H4 (cell line): ENCODE measurements at places on chromosomes 5 and 9.

DNA sequence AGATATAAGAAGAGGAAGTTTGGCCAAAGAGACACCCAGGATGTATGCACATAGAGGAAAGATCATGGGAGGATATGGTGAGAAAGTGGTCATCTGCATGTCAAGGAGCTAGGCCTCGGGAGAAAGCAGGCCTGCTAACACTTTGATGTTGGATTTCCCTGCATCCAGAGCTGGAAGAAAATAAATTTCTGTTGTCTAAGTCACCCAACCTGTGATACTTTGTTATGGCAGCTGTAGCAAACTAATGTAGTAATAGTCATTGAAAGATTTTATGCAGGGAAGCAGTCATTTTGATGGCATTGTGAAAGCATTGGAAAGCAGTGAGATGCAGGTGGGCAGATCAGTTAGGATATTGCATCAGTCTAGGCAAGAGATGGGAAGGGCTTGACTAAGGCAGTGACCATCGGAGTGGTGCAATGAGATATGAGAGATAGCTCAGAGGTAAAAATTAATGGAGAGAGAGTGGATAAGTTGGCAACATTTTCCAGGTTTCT, 24.5 kb upstream of the FOCAD start:
- no peak for DNase-seq

GRCh38 chr5:122436615-122437014, 124.6 kb downstream of the SNCAIP start:
- no peak for DNase-seq

- DNase-seq, result no peak
Observed at GRCh38 chr9:108056805-108057386, 567.3 kb upstream of the KLF4 start.

DNA sequence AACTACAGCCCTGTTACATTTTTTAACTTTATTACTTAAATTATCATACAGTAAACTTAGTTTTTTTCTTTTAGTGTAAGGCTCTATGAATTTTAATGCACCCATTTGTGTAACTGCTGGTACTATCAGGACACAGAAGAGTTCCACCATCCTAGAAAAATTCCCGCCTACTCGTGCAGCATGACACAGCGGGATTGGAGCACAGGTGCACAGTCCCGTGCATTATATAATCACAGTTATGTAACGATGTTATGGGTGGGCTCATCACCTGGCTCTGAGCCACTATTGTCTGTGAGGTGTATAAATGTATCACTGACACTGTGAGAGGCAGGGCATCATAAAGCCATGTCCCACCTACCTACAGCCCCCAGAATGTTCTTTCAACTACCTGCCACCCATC, 80.7 kb downstream of the DRD1 start:
- no peak for DNase-seq

DNA sequence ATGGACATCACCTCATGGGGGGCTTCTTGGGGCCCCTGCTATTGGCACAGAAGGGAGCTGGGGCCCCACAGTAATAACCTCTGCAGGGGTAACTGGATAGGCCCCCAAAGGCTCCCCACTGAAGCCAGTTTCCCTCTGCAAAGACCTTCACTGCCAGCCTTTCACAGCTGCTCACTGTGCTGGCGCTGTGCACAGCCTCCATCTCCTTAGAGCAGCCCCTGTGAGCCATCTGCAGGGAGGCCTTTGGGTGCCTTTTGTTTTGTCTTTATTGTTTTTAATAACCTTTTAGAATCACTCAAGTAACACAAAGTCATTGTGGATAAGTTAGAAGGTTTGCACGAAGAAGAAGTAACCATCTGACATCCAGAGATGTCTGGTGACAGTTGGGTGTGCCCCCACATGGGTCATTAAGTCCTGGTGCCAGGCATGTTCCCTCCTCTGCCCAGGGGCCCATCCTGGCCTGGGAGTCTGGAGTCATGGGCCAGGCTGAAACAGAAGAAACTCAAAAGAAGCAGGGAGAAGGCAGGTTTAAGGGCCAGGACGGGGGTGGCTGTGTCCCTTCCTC, 42.7 kb downstream of the NCS1 start:
- no peak for DNase-seq
